ENCODE measurements at places on chromosomes 3 and 15.
A peak's percentile ranks its signal among the peaks of the same experiment; 100 is the strongest.

DNA sequence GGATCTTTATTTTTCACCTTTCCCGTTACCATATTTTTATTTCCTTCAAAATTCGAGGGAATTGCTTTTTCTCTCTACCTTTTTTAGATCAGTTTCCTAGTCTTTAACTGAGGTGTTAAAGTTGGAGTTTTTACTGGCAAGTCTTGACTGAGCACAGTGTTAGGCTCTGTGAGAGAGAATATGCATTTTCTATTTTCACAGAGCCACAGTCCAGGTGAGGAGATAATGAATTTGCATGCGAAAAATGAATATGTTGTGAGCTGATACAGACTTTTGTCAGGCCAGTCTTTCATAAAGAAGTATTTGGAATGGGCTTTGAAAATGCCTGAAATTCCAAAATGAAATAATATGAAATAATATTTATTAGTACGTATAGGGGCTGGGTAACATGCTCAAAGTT, 31.9 kb downstream of the MME start:
- no peak for DNase-seq

GRCh38 chr3:127456471-127457093, 134.0 kb downstream of the TPRA1 start:
- peak; percentile 81 for DNase-seq

DNA sequence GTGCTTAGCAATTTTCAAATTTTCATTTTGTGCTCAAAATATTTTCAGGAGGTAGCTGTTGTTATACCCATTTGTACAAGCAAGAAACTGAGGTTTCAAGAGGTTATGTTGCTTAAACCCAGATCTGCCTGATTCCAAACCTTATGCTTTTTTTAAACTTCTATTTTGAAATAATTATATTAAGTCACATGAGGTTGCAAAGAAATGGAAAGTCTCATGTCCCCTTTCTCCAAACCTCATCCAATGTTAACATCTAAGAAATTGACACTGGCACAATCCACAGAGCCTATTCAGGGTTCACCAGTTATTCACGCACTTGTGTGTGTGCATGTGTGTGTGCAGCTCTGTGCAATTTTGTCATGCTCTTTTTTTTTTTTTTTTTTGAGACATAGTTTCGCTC, 35.1 kb downstream of the B3GNT5 start:
- no peak for DNase-seq

- DNase-seq, result peak; percentile 52
These were observed 13.2 kb downstream of the FAM162A start for GRCh38 chr3:122397201-122397600.

GRCh38 chr15:62636823-62637573, 405.5 kb upstream of the TPM1 start:
- no peak for DNase-seq

- DNase-seq, result no peak
These were observed 440.7 kb upstream of the KCNMB2 start for GRCh38 chr3:178095522-178095921.

DNA sequence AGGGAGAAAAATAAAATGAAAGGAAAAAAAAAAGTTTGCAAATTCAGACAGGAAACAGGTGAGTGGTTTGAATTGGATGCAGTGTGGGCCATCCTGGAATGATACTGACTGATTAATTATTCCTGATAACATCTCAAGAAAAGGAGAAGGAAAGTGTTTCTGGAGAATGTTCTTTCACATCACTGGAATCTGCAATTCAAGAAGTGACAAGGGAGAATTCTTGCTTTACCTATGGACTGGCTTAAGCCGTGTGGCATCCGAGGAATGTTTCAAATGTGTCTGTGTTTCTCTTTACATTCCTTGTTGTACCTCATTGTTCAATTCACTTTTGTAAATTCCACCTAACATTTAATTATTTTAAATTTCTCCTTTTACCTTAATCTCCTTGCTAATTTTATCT, 465.0 kb downstream of the EPHB1 start:
- DNase-seq, result no peak

DNA sequence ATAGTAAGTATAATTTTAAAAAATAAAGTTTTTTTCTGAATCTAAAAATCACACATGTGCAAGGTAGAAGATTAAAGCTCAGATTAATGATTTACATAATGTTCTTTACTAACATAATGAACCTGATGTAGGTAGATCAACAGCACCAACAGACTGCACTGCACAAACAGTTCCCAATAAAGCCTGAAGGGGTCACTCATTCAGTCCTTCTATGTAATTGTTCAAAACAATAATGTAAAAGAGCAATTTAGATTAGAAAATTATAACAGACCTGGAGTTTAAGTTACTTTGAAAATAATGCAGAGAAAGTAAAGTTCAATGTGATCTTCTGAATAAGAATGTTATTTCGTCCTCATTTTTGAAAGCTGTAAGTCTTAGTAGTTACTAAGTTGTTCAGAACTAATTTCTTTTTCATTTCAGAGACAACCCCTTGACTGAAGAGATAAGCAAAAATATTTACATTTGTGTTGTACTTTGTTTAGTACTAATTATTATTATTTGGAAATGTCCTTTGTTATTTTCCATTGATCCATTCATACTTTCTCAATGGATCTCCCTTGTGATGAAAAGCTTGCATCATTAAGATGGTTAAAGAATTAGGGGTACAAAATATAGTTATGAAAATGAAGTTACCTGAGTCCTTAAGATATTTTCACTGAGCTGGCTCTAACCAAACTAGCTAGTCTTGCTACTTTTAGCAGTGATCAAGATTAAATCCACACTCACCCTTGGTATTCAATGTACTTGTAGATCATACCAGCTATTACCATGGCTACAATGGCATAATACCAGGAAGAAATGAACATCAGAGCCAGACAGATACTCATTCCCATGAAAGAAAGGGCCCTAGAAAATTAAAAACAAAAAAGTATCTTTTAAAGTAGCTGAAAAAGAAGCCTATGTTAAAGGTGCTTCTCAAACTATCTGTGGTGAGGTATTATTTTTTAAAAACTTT, 16.8 kb downstream of the EMC4 start:
- DNase-seq, result peak; percentile 32

DNA sequence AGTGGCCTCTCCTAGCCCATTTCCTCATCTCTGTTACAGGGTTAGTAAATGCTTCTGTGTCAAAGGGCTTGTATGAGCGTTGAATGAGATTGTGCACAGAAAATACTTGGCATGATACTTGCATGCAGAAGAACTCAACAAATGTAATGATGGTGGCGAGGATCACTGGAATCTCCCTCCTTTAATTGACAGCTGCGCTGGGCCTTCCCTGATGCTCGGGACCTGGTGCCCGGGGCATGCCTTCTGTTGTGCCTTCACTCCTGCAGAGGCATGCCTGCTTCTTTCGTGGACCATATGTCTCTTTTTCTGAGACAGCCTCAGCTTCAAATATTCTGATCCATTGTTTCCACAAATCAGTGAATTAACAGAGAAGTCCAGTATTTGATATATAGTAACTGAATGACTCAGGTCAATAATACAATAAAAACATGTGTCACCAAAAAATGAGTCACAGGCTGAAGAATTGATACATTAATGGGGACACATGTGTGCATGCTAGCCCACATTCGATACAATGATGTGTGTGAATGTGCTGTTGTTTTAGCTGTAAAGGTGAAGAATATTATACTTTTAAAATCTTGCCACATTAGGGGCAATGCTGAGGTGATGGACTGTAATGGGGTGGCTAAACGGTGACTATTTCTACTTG, 243.3 kb upstream of the TBL1XR1 start:
- DNase-seq, result peak; percentile 20

DNA sequence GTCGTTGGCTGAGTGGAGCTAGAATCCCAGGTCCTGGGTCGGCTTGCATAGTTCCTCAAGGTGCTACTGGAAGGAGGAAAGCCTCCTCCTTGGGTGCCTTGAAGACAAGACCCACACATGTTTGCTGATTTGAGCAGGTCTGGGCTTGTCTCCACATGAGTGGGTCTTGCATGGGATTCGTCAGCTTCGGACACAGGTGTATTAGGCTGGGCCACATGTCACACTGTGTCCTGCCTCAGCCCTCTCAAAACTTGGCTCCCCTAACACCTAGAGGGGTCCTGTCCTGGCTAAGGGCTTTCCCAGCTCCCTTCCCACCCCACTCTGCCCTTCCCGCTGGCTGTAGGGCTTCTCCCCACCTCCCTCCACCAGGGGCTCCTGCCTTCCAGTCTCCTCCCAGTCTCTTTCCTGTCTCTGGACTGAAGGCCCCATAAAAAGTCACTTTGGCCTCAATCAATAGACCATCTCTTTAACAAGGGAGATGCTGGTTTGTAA, 73.0 kb upstream of the ADPGK start:
- no peak for DNase-seq

Data from EL (cell line).